ENCODE measurements at places on chromosomes 16 and 17.

DNA sequence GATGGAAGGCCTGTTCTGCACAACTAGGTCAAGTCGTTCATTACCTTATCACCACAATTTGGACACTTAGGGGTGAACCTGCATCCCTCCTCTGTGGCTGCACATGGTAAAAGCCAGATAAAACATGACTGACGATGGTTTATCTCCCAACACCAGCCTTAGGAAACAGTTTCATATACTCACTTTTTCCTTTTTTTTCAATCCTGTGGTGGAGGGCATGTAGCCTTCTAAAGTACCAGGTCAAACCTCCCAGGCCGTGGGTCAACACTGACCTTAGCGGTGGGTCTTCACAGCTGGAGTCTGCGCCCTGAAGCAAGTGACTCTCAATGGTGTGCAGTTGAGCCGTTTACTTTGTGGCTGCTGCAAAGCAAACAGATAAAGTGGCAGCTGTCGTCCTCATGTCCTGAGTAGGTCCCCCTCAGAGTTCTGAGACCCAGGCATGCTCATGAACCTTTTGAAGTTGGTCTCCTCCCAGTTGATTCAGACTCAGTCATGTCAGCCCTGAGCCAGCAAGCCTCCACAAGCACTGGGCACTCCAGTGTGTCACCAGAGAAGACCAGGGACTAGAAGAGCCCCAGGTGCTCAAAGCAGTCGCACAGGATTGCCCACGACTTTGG, 5.9 kb downstream of the FAHD1 start:
- DNase-seq: no peak

DNA sequence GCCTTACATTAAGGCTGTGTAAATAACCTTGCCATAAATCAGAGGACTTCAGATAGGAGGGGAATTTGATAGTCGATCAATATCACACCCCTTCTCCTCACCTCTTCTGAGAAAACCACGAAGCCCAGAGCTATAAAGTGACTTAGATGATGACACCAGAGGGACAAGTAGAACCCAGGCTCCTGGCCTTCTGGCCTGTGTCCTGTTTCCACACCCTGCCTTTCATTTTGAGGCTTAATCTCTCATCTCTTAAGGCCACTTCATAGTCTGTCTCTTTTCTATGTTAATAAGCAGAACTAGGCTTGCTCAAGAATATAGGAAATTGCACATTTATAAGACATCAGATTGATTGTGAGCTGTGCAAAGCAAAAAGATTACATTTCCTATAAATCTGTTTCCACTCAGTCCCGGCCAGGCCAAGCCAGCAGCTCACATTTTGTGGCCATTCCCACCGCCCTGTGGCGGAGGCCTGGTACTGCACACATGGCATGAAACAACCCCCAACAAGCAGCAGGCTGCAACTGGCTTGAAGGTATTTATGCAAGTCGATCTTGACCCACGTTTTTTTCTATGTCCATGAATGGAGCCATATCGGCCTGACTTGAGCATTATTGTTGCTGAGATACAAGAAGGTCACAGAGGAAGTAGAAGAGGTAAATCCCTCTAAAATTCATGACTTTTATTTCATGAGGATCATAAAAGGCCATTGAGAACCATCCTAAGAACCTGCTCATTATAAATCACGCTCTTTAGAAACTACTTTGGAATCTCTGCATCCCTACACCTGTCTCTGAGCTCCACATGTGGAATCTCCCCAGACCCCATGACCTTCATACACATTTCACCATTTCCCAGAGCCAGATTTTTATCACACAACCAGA, 93.7 kb downstream of the PMP22 start:
- no peak for DNase-seq

GRCh38 chr16:48064971-48065370, 90.8 kb downstream of the ABCC12 start:
- no peak for DNase-seq

DNA sequence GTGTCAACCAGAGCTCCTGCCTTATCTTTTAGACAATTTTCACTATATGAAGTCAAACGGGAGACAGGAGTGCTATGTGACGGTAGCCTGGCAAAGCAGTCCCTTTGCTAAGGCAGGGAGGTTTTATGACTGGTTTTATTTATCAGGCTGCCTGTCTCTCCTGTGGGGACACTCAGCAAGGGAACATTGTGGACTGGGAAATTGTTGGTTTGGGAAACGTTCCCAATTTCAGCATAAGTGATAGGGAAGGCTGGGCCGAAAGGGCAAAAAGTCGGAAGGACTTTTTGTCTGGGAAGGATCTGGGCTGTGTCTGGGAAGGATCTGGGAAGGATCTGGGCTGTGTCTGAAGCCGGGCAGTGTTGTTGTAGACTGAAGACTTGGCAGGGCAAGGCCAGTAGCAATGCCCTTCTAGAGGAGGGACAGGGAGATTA, 211.2 kb downstream of the PARN start:
- DNase-seq: no peak

- DNase-seq: no peak
These were observed 2.7 kb downstream of the CBFA2T3 start for GRCh38 chr16:88974080-88974915.

DNA sequence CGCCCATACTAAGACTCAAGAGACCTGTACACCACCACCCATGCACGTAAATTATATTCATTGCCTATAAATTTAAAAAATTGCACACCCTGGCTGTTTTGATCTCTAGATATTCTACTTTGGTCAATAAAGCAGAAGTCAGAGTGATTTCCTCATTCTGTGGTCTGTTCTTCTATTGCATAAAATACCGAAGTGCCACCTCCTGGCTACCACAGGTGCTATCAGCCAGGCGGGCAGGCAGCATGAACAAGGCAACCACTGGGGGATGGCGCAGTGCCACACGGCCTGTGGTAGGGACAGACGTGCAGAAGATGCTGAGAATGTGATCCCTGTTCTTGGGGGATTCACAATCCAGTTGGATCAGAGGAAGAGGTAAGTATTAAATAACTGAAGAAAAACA, 122.3 kb downstream of the CDK5R1 start:
- peak; percentile 67 for DNase-seq

DNA sequence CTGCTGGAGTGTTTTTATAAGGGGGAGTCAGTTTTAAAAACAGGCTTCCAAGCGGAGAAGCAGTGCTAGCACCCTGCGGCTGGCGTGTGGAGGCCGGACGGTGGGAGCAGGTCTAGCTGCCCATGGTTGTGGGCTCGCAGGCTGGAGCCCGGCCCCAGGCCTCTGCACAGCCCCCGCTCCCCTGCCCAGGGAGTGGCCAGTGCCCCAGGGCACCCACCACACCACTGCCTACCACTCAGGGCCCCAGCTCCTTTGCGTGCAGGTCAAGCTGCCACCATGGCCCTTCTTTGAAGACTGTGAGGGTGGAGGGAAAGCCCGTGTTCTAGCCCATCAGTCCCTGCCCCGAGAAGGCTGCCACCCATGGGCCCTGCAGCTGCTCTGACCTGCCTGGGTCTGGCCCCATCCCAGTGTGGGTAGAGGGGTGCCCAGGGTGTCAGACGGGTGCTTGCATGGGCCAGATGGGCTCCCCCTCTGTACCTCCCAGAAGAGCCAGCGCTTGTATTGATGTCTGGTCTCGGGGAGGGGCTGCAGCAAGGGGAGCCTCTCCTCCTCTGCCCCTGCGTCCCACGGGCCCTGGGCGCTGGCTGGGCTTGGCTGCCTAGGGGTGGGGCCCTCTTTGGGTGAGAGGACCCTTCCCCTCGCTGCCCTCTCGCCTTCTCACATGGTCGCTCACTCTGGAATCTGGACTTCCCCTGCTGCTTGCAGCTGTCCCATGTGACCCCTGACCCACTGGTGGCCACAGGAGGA, 1.5 kb upstream of the NUDT16L1 start:
- DNase-seq: no peak

DNA sequence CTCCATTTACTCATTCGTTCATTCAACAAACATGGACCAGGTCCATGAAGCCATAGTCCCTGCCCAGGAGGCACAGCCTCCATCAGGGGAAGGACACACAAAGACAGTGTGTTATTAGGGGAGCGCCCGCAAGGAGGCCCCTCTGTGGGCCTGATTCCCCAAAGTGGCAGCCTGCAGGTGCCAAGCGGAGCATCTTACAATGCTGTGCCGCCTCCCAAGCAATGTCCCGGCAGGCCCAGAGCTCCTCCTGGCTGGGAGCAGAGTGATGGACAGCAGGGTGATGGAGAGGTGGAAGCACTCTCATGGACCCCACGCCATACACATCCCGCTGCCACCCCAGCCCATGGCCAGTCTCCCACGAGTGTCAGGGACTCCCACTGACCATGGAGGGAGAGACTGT, 25.8 kb downstream of the TRPV1 start:
- DNase-seq: no peak
